Thymus (tissue), 14 donors: ENCODE measurements at places on chromosomes 16 and 17. TPM values are rescaled to one million over a fixed set of nuclear protein-coding genes. Genes with fewer than 3 reads are reported as not detected.

DNA sequence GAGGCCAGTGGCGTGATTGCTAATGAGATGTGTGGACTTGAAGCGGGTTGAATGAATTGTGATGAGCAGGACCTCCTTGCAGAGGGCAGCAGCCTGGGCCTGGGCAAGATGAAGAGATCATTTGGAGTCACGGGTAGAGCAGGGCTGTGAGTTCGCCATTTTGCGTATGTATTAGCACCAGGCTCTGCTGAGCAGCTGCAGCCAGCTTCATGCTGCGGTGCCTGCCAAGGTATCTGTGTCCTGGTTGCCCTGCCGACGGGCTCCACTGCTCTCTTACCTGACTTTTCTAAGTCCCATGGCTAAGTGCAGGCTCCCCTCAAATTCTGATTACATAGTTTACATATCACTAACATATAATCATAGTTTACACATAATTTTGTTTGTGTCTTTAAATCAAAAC, 295.7 kb downstream of the SNX29 start:
- H3K4me3 ChIP-seq = no peak overlapping the region
- no peaks in the 10 kb centered on the region for H3K4me1 ChIP-seq
- DNase-seq = no peak
- no peak overlapping the region for H3K27ac ChIP-seq
- H3K27me3 ChIP-seq = no peaks in the 10 kb centered on the region

Gene CACNA1H
- 0.61 TPM for total RNA-seq

GRCh38 chr17:36069136-36069535, 5.1 kb downstream of the CCL18 start:
- H3K4me3 ChIP-seq = no peak overlapping the region
- no peaks in the 10 kb centered on the region for H3K36me3 ChIP-seq
- H3K4me1 ChIP-seq = no peaks in the 10 kb centered on the region
- no peak for DNase-seq

Gene USP36
- 10.1 TPM for total RNA-seq

GRCh38 chr17:12391468-12391867, 274.2 kb upstream of the MYOCD start:
- no peak for DNase-seq
- no peaks in the 10 kb centered on the region for H3K36me3 ChIP-seq
- H3K4me3 ChIP-seq = no peak overlapping the region
- H3K4me1 ChIP-seq = no peaks in the 10 kb centered on the region
- no peaks in the 10 kb centered on the region for H3K27me3 ChIP-seq

GRCh38 chr16:14301169-14302030, 230.3 kb downstream of the MRTFB start:
- H3K27me3 ChIP-seq = peaks cover 32% of the 10 kb centered on the region
- H3K27ac ChIP-seq = no peak overlapping the region
- H3K36me3 ChIP-seq = no peaks in the 10 kb centered on the region
- no peak for DNase-seq

DNA sequence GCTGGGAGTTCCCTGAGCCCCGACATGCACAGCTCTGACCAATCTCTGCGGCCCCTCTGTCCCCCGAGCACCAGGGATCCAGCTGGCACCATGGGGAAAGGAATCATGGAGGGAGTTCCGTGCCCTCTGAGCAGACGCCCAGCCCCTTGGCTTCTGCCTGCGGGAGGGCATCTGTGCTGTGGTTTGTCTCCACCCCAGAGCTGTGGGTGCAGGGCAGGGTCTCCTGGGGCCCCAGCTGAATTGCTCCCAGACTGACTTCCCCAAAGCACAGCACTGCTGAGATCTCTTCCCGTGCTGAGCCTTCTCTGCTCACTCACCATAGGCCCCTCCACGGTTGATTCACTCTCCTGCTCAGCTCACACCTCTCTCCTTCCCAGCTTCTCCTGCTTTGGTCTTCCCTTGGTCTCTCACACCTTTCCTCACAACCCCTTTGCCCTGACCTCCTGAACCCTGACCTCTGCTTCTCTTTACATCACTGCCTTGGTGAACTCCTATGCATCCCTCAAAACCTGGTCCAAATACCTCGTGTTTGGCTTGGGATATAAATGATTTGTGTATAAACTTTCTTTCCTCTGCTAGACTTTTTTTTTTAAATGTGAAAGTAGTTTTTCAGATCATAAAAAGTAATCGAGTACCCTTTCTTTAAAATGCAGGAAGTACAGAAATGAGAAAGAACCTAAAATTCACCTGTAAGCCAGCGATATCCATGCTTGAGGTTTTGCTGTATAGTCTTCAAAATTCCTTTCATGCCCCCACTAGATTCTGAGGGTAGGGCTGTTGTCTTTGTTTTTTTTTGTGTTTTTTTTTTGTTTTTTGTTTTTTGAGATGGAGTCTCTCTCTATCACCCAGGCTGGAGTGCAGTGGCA, 265.3 kb downstream of the SEC14L1 start:
- H3K4me3 ChIP-seq = peak overlapping the region; percentile 54
- H3K27me3 ChIP-seq = no peaks in the 10 kb centered on the region
- peak; percentile 62 for DNase-seq
- H3K4me1 ChIP-seq = peaks cover 79% of the 10 kb centered on the region
- H3K27ac ChIP-seq = peak overlapping the region; percentile 77

- H3K27ac ChIP-seq = no peak overlapping the region
- no peak for DNase-seq
- H3K4me3 ChIP-seq = no peak overlapping the region
- no peaks in the 10 kb centered on the region for H3K36me3 ChIP-seq
- peaks cover 2% of the 10 kb centered on the region for H3K27me3 ChIP-seq
- peaks cover 7% of the 10 kb centered on the region for H3K4me1 ChIP-seq
Measured at GRCh38 chr16:85888405-85889331, 10.3 kb upstream of the IRF8 start.

Gene HBA1
- total RNA-seq = 222 TPM
